NCI-H748 treated with DMSO at 0.1 percent for 48 hours (cell line): ENCODE measurements at places on chromosomes 13 and 19.
A peak's percentile ranks its signal among the peaks of the same experiment; 100 is the strongest.

GRCh38 chr13:45199711-45200110 lies 1.1 kb downstream of the KCTD4 start:
- DNase-seq = no peak

DNA sequence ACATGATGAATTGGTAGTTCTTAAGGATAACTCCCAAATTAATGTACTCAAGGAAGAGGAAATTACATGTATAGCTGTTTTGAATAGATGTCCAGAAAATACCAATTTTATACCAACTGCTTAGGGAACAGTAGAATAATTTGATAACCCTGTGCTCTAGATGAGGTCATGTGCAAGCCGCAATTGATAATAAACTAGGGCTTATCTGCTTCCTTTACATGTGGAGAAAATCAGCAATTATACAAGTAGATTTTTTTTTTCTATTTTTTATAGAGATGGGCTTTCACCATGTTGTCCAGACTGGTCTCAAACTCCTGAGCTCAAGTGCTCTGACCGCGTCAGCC lies 9.3 kb downstream of the TPT1 start:
- DNase-seq = no peak

GRCh38 chr13:103815619-103816018 lies 749.4 kb upstream of the SLC10A2 start:
- DNase-seq = no peak

DNA sequence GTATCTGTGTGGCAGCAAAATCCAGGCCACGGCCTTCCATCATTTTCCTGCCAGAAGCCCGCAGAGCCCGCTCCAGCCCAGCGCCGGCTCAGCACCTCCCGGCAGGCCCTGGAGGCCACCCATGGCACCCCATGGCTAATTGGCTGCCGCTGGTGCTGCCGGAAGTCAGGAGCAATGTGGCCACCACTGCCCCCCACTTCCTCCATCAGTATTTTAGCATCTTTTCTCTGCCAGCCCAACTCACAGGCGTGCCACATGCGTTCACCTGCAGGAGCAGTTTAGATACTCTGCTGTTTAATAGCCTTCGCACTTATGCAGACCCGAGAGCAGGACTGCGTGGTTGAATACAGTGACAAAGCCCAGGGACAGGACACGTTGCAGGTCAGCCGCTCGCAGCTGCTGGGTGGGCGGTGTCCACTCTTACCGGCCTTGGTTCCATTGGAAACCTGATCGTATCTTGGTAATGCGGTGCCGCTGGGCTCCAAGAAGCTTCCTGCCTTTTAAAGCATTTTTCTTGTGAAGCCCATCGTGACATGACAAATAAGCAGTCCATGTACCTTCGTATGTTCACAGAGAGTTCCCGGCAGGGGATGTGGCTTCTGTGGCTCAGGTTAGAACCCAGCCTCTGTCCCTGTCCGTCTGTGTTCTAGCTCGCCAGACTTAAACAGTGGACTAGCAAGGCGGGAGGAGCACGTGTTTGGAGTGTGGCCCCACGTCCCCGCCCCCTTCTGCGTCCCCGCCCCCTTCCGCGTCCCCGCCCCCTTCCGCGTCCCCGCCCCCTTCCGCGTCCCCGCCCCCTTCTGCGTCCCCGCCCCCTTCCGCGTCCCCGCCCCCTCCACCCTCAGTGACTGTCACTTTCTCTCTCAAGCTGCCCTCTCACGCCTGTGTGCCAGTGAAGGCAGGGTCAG lies 162.0 kb upstream of the SOX1 start:
- no peak for DNase-seq

- no peak for DNase-seq
Measured at GRCh38 chr13:30739237-30739528, 3.8 kb downstream of the ALOX5AP start.

DNA sequence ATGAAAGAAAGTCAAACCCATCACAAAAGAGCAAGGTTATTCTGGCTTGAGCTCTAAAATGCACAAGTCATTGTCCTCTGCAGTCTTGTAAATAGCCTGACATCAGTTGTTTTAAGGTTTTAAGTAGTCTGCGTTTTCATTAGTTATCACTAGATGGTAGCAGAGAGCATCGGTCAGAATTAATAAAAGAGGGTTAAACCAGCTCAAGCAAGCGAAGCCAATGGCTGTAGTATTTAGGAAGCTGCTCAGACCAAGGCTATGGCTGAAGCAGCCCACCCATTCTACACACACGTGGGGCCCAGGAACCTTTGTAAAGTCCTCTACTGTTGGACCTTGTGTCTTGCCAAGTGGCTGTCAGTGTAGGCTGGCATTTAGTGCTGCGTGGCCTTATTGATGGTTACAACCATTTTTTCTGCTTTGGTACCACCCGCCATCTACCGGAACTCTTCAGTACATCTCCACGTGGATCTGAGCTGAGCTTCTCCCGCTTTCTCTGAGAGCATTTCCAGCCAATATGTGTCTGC lies 13.3 kb upstream of the ZNF57 start:
- DNase-seq = peak; percentile 35

- peak; percentile 53 for DNase-seq
Measured at GRCh38 chr13:75685239-75685697, 49.1 kb downstream of the LMO7 start.

DNA sequence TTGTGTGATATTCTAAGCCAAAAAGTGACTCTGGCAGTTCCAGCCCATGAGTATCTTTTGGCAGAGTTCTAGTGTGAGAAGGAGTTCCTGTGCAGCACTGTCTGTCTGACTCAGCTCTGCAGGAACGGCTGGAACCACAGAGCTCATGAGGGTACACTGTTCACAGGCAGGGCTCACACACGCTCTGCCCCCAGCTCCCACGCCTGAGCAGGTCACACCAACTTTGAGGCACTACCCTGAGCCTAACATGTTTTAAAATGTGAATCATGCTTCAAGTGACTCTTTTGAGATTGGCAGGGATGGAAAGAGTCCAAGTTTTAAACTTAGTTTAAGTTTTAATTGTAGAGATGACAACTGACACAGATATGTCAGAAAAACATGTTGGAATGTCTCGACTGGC lies 1203.3 kb downstream of the UQCRFS1 start:
- no peak for DNase-seq

DNA sequence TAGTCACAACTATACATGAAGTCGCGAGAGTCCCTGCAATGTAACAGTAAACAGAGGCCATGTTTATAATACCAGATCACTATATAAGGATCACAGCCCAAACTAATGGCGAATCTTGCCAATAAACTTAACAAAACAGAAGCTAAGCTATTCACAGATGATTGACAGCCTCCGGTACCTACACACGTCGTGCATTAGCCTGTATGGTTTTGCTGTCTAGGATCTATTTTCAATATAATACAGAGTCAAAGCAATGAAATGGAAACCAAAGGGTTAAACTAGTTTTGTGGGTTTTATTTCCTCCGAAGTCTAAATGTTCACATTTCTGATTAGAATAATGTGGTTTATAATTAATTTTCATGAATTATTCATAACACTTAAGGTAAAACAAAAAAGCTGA lies 10.1 kb downstream of the ANKRD10 start:
- DNase-seq = no peak

DNA sequence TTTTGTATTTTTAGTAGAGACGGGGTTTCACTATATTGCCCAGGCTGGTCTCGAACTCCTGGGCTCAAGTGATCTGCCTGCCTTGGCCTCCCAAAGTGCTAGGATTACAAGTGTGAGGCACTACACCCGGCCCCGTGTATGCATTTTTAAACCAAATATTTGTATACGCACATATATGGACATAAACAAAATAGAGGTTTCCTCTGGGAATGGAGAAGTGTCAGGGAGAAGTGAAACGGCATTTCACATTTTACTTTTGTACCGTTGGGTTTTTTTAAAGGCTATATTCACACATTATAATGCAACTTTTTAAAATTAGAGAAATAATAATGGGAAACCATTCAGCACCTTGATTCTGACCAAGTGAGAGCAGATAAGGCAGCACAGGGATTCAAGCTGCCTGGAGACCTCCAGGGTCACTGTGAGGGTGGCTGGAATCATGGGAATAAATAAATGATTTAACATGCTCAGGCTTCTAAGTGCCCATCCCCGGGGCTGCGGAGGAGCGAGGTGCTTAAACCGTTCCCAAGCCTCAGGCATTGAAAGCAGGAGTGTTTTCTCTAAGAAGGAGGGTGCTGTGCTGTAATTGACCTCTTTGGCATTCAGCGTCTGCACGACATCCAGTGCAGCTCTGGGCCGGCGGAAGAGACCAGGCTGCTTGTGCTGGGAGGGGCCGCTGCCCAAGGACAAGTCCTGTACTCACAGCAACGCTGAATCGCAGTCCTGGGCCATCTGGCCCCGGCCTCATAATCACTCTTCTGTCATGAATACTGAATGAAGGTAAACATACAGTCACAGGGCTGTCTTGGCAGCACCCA lies 24.7 kb downstream of the GPR42 start:
- DNase-seq = no peak

- DNase-seq = no peak
Measured at GRCh38 chr19:7349961-7350711, 1.4 kb downstream of the ARHGEF18 start.

- peak; percentile 94 for DNase-seq
Measured at GRCh38 chr13:31982540-31982939, 49.0 kb upstream of the FRY start.

DNA sequence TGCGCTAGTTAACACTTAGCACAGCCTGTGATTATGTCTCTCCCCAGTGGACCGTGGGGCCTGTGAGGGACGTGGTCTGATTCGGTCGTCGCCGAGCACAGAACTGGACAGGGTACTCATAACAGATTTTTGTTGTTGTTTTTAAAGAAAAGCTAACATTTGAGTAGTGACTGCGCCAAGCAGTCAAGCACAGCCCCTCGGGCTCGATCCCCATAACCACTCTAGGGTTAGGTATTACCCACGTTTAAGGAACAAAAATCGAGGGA lies 805 bp upstream of the PTOV1 start:
- DNase-seq = no peak

GRCh38 chr19:51096473-51097165 lies 11.6 kb downstream of the CTU1 start:
- peak; percentile 39 for DNase-seq

- no peak for DNase-seq
Measured at GRCh38 chr13:32445461-32445860, 17.5 kb upstream of the N4BP2L1 start.

DNA sequence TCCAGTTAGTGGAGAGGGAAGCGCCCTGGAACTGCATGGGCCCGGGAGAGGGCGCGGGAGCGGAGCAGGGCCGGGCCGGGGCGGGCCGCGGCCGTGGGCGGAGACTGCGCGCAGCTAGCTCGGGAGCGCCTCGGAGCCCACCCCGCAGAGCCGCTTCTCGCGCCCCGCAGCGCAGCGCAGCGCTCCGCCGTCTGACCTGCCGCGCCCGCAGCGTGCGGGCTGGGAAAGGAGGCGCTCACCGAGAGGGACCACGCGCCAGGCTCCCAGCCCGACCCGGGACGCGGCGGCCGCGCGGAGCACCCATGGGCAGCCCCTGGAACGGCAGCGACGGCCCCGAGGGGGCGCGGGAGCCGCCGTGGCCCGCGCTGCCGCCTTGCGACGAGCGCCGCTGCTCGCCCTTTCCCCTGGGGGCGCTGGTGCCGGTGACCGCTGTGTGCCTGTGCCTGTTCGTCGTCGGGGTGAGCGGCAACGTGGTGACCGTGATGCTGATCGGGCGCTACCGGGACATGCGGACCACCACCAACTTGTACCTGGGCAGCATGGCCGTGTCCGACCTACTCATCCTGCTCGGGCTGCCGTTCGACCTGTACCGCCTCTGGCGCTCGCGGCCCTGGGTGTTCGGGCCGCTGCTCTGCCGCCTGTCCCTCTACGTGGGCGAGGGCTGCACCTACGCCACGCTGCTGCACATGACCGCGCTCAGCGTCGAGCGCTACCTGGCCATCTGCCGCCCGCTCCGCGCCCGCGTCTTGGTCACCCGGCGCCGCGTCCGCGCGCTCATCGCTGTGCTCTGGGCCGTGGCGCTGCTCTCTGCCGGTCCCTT lies at the start of gene MLNR:
Gene MLNR (plus strand): TSS at position 303 of the 820 bp plus-strand sequence. CDS start 0 bp downstream, at position 303.
- peak; percentile 5 for DNase-seq

- no peak for DNase-seq
Measured at GRCh38 chr13:26222520-26223046, 469 bp upstream of the RNF6 start.

DNA sequence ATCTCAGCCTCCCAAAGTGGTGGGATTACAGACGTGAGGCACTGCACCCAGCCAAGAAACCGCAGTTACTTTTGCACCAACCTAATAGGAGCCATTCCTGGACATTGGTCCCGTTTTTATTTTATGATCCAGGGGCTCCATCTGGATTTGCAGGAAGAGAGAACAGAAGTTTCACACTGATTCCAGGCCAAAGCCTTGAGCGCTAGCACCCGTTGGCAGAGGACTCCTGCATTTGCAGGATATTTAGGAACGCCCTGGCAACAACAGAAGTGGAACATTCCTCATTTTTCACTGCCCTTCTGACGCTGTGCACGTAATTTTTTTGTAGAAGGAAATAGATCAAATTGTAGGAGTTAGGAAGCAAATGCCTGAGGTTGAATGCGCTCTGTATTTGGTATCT lies 11.7 kb upstream of the SULT2A1 start:
- no peak for DNase-seq

DNA sequence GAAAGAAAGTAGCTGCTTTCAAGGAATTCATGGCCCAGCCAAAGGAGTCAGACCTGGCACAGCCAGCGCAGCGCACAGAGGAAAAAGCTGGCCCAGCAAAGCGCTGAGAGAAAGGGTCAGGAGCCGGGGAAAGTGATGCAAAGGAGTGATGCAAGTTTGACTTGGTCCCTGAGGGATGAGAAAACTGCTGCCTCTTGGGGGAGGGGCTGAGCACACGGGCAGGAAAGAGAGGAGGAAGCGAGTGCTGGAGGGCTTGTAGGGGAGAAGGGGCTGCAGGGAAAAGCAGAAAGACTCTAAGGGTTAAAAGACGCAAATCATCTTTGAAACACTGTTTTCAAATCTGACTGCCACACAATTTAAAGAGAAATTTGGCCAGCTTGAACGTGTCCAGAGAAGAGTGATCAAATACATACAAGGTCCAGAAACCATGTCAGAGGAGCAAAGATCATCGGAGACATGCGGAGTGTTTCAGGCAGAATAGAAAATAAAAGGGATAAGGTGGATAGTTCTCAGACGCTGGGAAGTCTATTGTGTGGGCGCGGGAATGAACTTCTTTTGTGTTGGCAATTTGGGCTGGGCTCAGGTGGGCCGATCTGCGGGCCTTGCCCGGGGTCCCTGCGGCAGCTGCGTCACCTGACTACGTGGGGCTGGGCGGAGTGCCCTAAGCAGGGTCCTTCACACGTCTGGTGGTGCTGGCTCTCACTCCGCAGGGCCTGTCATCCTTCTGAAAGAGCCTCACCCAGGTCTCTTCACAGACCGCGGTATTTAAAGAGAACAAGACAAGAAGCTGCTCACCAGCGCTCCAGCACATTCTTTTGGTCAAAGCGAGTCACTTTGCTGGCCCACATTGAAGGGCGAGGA lies 18.1 kb downstream of the N4BP2L1 start:
- DNase-seq = peak; percentile 71
